ENCODE measurements at places on chromosomes 2 and 18.

GRCh38 chr2:82412021-82412420 is 2047.1 kb downstream of the SUCLG1 start:
- no peak for DNase-seq

- no peak for DNase-seq
Observed at GRCh38 chr2:41999128-41999480, 48.7 kb upstream of the PKDCC start.

GRCh38 chr2:130357864-130358263 is 2.0 kb downstream of the PTPN18 start:
- no peak for DNase-seq

DNA sequence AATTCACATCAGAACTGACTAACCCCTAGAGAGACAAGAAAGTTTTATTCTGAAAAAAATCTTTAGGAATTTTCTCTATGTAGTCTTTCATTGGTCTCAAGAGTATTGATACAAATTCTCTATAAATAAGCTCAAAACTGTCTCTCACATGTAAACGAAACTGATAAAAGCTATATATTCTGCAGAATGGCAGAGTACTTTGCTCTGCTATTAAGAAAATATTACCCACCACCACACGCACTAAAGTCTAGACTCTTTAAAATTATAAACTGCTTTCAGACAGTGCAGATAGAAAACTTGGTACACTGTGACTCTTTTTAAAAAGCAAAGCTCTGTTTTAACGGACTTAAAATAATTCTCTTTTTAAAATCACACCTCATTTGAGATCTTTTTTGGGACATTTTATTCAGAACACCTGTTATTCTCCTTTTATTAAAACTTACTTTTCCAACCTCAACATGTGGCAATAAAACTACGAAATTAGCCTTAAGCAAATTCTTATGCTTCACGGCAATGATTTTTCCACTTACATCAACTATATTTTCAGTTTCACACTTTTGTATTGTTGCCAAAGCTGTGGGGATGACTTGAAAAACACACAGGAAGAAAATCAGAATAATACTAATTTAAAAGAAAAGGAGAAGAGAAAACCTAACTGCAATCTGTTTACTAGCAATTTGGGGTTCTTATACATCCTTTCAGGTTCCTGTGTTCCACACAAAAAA is 58.0 kb downstream of the CCDC88A start:
- no peak for DNase-seq

DNA sequence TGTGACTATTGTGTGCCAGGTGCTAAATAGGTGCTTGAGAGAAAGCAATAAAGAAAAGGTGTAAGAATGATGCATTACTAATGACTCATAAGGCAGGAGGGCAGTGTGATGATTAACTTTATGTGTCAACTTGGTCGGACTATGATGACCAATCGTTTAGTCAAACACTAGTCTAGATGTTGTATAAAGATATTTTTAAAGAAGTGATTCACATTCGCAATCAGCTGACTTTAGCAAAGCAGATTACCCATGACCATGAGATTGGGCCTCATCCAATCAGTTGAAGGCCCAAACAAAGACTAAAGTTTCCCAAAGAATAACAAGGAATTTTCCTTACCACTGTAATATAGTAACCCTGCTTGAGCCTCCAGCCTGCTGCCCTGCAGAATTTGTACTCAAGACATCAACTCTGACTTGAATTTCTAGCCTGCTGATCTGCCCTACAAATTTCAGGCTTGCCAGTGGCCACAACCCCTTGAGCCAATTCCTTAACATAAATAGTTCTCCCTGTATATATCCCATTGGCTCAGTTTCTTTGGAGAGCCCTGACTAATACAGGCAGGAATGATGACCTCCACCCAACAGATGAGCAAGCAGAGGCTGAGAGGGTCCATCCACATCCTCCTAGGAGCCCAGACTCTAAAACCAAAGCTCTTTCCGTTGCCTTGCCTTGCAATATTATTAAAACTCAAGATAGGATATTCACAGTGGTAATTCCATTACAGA is 132.6 kb downstream of the ACTR3 start:
- DNase-seq, result no peak

- DNase-seq, result no peak
Observed at GRCh38 chr2:63899639-63900038, 57.9 kb downstream of the UGP2 start.

- DNase-seq, result no peak
Observed at GRCh38 chr2:210477496-210477895, 937 bp upstream of the LANCL1 start.

DNA sequence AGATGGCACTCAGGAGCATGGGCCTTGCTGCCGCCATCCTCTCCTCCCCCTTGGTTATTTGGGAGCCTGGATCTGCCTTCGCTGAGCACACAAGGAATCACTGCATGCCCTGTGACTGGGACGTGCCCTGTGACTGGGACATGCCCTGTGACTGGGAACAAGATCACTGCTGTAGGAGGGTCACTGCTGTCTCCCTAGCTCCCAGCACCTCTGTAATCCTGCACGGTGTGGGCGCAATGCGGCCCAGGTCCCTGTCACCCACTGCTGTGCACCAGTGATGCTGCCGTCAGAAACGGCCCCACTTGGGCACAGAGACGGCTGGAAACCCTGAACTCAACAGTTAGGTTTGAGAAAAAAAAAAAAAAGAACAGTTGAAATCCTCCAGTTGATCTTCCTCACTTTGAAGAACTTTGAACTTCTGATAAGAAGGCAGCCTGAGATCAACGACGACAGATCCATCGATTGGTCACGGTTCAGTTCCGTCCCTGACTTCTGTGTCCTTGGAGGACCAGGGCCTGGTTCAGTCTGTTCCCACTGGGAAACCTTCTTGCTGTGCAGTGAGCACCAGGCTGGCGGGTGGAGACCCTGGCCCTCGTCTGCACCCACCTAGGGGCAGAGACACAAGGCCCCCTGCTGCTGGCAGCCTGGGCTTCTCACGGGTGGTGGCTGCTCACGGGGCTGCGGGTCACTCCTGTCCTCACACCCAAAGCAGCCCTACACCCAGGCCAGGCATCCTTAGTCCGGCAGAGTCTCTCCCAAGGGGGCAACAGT is 125.9 kb downstream of the PXDN start:
- DNase-seq, result no peak

- no peak for DNase-seq
Observed at GRCh38 chr18:30991397-30991796, 51.1 kb downstream of the DSC3 start.

DNA sequence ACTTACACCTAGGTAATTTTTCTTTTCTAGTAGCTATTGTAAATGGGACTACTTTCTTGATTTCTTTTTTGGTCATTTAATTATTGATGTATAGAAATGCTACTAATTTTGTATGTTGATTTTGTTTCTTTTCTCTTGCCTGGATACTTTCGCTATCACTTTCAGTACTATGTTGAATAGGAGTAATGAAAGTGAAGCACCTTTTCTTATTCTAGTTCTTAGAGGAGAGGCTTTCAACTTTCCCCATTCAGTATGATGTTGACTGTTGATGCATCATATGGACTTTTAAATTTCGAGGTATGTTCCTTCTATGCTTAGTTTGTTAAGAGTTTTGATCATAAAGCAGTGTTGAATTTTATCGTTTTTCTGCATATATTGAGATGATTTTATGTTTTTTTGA is 142.5 kb downstream of the CDH19 start:
- no peak for DNase-seq

- DNase-seq, result no peak
Observed at GRCh38 chr2:100765481-100765880, 54.5 kb upstream of the NPAS2 start.

- no peak for DNase-seq
Observed at GRCh38 chr2:187250137-187250536, 197.9 kb downstream of the CALCRL start.

GRCh38 chr18:34817636-34818035 is 107.5 kb downstream of the DTNA start:
- DNase-seq, result no peak

- DNase-seq, result no peak
Observed at GRCh38 chr2:11558214-11558886, 24.5 kb downstream of the GREB1 start.

DNA sequence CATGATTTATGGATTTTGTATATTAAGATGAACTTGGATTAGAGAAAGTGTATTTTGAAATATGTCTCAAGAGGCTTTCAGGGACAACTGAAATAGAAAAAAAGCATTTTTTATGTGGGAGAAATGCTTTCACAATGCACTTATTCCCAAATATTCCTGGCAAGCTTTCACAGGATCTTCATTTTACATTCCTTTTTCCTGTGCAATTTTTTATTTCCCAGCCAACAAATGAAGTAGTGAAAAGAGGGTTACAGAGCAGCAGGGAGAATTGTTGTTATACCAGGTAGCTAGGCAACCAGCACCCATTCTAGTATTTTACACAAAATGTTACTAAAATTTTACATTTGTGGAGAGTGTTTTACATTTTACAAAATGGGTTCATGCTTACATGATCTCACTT is 167.0 kb upstream of the RPRM start:
- DNase-seq, result no peak

Measured in H1 (cell line).